Neural crest cell (in vitro differentiated cells): ENCODE measurements at places on chromosomes 6 and 20.

DNA sequence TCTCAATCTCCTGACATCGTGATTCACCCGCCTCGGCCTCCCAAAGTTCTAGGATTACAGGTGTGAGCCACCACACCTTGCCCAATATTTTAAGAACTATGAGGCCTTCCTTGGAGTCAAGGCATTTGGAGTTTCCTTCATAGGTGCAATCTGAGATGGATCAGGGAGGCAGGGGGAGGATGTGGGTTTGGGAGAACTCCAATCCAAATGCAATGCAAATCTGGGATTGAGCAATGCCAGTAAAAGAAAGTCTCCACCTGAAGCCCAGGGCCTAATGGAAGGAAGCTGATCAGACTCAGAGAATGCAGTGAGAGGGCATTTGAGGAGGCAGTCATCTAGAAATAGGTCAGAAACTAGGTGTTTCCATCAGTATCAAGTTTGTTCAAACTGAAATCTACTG lies 21.2 kb downstream of the RSPH3 start:
- no peak for DNase-seq

DNA sequence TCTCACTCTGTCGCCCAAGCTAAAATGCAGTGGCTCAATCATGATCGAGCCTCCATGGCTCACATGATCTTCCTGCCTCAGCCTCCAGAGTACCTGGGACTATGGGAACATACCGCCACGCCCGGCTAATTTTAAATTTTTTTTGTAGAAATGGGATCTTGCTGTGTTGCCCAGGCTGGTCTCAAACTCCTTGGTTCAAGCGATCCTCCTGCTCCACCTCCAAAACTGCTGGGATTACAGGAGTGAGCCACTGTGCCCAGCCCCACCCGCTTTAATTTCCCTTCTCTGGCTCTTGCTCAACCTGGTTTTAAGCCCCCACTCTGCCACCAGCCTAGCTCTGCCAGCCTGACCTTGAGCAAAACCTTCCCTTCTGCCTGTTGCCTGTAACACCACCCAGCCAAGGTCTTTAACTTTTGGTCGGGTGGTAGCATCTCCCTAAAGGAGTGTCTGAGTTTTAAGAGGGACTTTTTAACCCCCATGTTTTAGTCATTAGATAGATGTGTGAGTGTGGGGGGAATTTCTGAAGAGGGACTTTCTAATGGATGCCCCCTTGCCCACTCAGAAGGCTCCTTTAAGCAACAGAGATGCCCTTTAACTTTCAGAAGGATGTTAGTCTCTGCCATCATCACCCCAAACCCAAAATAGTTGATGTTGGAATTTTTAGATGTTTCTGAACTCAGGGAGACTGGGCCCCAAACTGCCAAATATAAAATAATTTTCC lies 71.8 kb upstream of the FOXP4 start:
- DNase-seq: no peak

- DNase-seq: no peak
Observed at GRCh38 chr6:149560736-149561135, 5.4 kb upstream of the GINM1 start.

DNA sequence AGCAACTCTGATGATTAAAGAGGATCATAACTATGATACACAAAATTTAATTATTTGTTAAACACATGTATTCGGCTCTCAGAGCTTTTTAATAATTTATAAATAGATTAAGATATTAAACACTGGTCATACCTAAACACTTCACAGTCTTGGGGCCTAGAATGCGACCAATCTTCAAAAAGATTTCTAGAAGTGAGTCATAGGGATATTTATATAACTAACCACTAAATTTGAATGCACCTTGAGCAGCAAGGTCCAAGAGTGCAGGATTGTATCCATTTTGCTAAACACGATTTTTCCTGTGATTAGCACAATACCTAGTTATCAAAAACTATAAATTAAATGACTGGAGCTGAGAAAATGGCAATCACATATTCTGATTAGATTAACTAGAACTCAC lies 709.3 kb downstream of the EPHA7 start:
- no peak for DNase-seq

DNA sequence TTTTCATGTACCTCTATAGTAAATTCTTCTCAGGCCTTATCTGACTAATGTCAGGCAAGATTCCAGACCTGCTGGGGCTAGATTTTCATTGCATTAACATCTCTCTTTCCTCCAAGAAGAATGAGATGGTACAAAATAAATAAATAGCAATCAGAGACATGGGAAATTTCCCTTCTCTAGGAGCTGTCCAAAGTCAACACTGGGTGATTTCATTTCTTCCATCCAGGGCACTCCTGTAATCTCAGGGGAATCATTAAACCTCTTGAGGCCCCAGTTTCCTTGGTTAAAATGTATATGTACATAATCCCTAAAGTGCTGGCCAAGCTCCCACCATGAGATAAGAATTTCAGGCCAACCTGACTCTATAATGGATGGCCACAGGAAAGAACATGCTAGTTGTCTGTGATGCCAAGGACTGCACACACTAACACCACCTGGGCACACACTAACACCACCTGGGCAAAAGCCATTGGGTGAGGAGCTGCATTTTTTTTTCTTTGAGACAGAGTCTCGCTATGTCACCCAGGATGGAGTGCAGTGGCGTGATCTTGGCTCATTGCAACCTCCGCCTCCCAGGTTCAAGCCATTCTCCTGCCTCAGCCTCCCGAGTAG lies 912 bp downstream of the IL17F start:
- no peak for DNase-seq
